ENCODE measurements at places on chromosomes 6 and 20.

- no peak for DNase-seq
Measured at GRCh38 chr6:9205645-9206044, 770.3 kb upstream of the SLC35B3 start.

GRCh38 chr6:75091467-75092190, 114.2 kb downstream of the COL12A1 start:
- DNase-seq = no peak

GRCh38 chr6:13907614-13908215, 17.0 kb upstream of the RNF182 start:
- DNase-seq = no peak

- DNase-seq = no peak
Measured at GRCh38 chr20:19397226-19397625, 184.8 kb downstream of the SLC24A3 start.

DNA sequence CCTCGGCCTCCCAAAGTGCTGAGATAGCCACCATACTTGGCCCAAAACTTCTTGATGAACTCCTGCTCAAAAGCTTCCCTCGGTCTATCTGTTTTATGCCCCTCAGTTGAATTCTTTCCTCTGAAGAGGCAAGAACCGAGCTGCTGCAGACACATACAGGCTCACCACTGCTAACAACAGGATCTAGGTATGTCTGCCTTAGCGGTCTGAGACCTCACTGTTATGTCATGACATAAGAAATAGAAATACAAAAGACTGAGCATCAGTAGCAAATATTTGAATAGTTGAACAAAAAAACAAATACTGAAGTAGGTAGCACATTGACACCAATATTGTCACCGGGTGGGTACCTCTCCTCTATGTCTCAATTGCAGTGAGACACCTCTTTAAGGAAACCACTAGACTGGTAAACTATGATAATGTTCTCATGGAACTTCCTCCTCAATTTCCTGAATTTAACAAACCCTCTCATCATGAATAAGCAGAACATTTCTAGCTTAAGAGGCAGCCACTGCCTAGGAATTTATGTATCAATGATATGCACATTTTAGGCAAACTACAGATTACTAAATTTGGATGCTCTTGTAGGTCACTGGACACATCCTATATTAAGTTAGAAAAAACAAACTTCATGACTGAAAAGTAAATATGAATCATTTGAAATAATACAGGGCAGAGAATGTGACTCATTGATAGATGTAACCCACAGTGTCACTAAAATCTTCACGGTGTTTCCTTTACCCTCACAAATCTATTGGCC, 9.4 kb upstream of the STXBP5 start:
- no peak for DNase-seq

DNA sequence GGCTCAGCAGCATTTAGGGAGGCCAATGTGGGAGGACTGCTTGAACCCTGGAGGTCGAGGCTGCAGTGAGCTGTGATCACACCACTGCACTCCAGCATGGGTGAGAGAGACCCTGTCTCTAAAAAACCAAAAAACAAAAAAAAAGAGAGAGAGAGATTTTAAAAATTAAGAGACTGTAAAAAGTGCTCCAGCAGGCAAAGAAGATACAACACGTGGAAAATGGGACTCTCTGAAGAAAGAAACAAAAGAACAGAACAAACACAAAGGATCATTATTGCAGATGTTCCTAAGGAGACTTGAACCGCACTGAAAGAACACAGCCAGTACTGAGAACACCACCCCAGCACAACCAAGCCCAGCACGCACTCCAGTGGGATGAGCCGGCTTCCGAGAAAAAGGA, 74.2 kb downstream of the TAF4 start:
- no peak for DNase-seq

DNA sequence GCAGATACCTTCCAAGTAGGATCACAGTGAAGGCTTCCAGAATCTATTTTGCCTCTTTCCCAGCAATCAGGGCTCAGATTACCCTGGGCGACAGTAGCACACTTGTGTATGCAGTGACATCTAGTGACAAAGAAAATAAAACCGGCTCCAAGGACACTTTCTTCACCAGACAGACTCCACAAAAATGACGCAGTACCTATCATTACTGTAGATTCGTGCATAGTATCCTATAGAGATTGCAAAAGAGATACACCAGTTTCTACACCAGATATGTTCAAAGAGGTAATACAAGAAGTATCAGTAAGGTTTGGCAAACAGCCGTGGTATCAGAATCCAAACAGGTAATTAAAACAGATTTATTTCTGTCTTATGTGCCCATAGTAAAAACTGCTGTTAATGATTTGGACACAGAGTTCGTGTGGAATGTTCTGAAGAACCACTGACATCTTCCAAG, 600.4 kb upstream of the JAG1 start:
- no peak for DNase-seq

DNA sequence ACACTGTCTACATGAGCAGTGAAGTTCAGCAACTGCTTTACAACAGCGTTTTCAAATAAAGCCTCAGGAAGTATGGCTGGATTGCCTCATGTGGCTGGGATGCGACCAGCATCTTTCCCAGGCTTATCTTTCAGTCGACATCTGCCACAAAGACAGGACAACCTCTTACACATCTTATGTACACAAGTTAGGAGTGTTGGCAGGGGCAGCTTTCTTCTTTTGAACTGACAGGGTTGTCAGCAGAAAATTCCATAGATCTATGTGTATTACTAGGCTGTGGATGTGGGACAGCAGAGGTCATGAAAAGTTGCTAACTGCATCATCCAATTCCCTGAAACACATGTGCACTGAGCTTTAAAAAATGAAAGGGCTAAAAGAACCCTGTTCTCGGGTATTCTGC, 48.1 kb downstream of the PLAGL1 start:
- DNase-seq = no peak

DNA sequence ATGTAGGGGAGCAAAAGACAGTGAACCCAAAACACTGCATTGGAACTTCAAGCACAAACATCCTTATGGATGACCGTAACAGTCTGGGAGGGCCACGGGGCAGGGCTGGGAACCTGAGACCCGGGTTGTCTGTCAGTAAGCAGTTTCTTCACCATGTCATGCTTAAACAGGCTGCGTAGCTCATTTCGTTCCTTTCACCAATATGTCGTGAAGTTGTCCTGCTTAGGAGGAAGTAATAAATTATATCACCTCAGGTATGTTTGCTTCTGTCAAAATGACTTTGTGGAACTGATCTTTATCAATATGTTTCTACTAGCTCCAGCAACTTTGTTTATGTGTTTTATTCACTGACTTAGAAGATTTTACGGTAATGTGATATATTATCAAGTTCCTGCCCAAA, 12.4 kb upstream of the MAK start:
- DNase-seq = no peak

- no peak for DNase-seq
Measured at GRCh38 chr6:117391874-117392583, 33.7 kb downstream of the ROS1 start.

DNA sequence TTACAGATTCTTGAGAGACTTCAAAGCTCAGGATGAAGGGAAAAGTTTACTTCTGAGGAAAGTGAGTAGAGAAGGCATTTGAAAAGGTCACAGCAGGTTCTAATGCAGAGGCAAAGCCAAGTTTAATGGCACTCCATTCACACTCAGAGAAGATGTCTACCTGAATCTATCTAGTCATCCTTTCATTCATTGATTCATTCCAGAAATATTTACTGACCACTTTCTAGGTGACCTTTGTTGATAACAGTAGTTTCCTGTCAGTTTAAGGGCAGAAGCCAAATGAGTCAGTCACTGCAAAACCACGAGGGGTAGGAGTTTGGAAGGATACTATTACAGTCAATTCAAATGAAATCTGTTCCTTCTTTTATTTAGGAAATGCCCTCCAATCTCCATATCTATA, 30.8 kb downstream of the FBXO5 start:
- DNase-seq = no peak

DNA sequence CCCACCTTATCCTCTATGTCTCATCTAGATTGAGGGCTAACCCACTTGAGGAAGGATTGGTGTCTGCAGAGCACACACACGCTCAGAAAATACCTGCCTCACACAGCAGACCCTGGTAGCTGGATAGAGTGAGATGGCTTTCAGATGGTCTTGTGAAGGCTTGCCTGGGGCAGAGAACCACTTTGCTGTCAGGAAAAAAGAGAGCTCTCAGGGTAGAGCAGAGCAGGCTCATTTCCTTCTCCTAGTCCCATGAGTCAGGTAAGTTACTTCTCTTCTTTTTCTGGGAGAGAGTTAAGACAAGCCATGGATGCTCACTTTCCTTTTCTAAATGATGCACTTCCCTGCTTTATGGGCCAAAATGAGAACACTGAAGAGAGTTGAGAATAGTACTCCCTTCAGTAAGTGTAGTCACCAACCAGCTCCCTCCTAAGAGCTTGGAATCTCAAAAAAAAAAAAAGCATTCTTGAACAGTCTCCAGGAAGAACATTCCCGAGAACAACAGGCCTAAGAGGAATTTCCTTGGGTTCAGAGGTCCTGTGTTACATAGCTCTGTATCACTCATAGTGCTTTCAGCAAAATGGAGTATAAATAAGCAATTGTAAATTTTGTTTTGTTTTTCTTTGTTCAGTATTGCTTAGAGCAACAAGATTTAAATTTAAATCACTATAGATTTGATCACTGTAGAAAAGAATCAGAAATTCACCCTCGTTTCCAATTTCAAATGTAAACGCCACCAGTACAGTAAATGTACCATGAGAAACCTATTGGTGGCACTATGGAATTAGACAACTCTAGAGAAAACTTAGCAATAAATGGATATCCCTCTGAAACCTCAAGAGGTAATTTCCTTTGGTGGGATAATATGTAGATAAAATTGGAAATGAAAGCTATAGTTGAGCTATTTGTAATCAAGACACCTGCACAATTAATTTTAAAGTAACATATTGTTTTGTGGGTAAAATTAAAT, 530.3 kb downstream of the RFPL4B start:
- DNase-seq = no peak

- no peak for DNase-seq
Measured at GRCh38 chr6:148989585-148989984, 242.8 kb downstream of the UST start.

GRCh38 chr6:80622641-80623040, 516.2 kb downstream of the BCKDHB start:
- no peak for DNase-seq

DNA sequence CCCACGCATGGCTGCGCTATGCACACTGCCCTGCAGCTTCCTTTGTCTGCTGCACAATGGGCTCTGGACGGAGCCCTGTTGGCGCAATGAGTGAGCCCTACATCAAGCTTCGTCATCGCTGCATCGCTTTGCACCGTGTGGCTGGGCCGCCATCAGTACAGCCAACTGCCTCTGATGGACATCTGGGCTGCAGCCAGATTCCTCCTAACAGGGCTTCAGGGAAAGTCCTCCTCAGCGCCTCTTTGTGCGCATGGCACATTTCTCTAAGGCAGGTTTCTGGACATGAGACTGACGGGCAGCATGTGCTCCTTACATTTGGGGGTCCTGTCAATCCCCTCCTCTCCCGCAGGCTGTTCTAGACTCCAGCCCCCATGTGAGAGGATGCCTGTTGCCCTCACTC, 29.7 kb upstream of the ANGPT4 start:
- DNase-seq = no peak
